Colonic mucosa (tissue), 4 donors: ENCODE measurements at places on chromosomes 5 and 9. TPM values are rescaled to one million over a fixed set of nuclear protein-coding genes. Genes with fewer than 3 reads are reported as not detected.
A peak's percentile ranks its signal among the peaks of the same experiment; 100 is the strongest.

RLN1 gene
- total RNA-seq, result 0.48 TPM

STXBP1 gene
- 15.8 TPM for total RNA-seq

NCBP1 gene
- total RNA-seq, result 48.2 TPM

TAF1L gene
- not detected for total RNA-seq

ARID3C gene
- total RNA-seq, result not detected

CTXN3 gene
- total RNA-seq, result not detected

C9orf72 gene
- 14.0 TPM for total RNA-seq

C5orf58 gene
- not detected for total RNA-seq

SLC6A18 gene
- 0.27 TPM for total RNA-seq

IL4 gene
- total RNA-seq, result not detected

ZFYVE16 gene
- 26.5 TPM for total RNA-seq

WHRN gene
- 3.6 TPM for total RNA-seq

AGXT2 gene
- total RNA-seq, result not detected

DNA sequence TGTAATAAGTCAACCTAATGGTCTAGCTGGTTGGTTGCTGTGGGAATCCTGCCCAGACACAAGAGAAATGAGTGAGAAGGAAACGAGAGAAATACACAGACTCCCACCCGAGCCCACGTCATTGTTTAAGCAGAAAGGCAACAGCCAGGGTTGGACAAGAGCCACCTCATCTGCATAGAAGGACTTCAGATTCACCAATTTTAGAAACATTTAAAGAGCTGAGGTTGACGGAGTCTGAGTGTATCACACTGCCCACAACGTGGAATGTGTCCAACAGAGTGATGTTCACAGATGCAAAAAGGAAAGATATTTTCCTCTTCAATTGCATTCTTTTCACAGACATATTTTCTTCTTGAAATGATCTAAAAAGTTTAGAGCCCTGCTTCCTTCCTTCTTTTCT lies 349.5 kb downstream of the AGTPBP1 start:
- DNase-seq, result no peak
- H3K27me3 ChIP-seq, result no peaks in the 10 kb centered on the region
- H3K27ac ChIP-seq, result no peak overlapping the region

DNA sequence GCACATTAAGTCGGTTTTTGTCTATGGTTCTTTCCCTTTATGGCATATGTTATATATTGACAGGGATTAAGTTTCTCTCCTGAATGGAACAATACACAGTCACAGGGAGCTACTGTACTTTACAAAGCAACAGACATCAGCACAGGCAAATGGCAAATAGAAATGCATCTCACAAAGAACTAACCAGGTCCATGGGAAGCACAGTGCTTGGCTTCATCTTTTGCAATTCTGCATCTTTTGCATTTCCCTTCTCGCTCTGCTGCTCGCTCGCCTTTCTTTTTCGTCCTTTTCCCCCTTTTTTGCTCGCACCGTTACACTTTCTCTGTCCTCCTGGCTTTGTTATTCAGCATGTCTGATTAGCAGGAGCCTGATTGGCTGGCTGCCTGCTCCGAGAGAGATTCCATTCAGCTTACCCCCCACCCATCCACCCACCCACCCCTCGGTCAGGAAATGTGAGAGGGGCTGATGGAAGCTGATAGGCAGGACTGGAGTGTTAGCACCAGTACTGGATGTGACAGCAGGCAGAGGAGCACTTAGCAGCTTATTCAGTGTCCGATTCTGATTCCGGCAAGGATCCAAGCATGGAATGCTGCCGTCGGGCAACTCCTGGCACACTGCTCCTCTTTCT lies at the start of gene ADAMTSL1:
Gene ADAMTSL1, plus strand, starts transcription at position 502 of the 628 bp plus-strand sequence. Its CDS starts 80 bp downstream, at position 582.
- H3K27me3 ChIP-seq, result no peaks in the 10 kb centered on the region
- no peaks in the 10 kb centered on the region for H3K4me1 ChIP-seq
- no peak within 1 kb of the TSS for H3K27ac ChIP-seq
- peak within 1 kb of the TSS; percentile 11 for H3K4me3 ChIP-seq
- DNase-seq, result peak; percentile 36

DNA sequence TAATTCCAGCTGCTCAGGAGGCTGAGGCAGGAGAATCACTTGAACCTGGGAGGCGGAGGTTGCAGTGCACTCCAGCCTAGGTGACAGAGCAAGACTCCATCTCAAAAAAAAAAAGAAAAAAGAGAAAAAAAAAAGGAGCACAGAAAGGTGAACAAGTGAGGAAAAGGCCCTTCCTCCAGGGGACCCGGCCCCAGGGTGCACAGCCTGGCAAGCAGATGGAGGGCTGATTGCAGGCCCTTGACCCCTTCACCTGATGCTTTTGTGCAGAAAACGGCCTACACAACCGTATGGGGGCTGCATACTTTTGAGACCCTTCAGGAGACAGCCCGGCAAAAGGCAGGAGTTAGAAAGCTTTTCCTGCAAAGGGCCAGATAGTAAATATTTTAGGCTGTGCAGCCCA lies 33.9 kb downstream of the HRH2 start:
- H3K4me1 ChIP-seq, result no peaks in the 10 kb centered on the region
- H3K27me3 ChIP-seq, result no peaks in the 10 kb centered on the region
- H3K4me3 ChIP-seq, result no peak overlapping the region
- H3K36me3 ChIP-seq, result no peaks in the 10 kb centered on the region

DNA sequence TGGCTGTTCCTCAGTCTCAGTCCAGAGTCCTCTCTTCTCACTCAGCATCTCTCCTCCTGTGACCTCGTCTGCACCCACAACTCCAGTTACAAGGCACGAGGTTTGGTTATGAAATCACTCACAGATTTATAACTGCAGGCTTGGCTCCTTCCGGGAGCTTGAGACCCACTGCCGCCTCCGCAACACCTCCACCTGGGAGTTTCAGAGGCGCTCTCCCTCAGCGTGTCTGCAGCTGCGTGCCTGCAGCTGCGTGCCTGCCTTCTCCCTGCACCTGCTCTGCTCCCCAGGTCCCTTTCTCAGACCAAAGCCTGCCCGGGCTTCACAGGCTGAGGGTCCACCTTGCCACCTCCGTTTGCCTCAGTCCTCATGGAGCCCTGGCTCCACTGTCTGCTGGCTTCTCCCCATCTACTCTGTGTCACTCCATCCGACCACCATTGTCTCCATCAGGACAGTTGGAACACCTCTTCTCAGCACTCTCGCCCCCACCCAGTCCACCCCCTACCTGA lies 51.5 kb downstream of the HRH2 start:
- no peaks in the 10 kb centered on the region for H3K27me3 ChIP-seq
- no peaks in the 10 kb centered on the region for H3K4me1 ChIP-seq
- no peak overlapping the region for H3K27ac ChIP-seq

DNA sequence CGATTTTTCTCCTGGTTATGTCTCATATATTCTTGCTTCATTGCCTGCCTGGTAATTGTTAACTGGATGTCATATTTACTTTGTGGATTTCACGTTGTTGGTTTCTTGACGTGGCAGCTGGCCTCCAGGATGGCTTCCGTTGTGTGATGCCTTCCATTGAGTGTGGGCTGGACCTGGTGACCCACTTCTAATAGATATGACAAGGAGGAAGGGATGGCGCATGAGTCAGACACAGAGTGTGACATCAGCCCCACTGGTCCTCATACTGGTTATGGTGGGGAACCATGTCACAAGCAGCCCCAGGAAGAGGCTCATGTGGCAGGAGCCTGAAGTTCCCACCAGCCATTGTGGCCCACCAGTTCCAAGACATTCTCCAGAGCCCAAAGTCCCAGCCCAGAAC lies 6.4 kb upstream of the PAEP start:
- no peak overlapping the region for H3K27ac ChIP-seq
- H3K27me3 ChIP-seq, result no peaks in the 10 kb centered on the region
- H3K4me1 ChIP-seq, result no peaks in the 10 kb centered on the region
- H3K36me3 ChIP-seq, result no peaks in the 10 kb centered on the region
- H3K4me3 ChIP-seq, result no peak overlapping the region

DNA sequence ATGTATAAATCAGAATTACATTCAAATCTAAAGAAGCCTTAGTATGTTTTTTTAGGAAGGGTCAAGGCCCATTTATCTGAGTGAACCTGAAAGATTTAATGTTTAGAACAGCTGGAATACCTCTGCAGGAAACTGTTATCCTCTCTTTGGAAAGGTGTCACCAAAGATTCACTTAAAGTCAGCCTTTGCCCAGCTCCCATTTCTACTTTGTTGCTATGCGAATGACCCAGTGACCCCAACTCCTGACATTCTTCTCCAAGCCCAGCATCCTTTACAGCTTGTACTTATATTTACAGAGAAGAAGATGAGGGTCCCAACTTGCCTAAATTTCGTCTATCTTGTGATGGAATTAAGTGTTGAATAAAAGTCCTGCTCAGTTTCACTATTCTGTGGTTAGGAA lies 1198.6 kb downstream of the CDH12 start:
- no peak for DNase-seq
- no peaks in the 10 kb centered on the region for H3K36me3 ChIP-seq
- no peaks in the 10 kb centered on the region for H3K27me3 ChIP-seq
- no peak overlapping the region for H3K27ac ChIP-seq
- no peak overlapping the region for H3K4me3 ChIP-seq
- H3K4me1 ChIP-seq, result no peaks in the 10 kb centered on the region

GRCh38 chr5:9356351-9356825 lies 189.5 kb downstream of the SEMA5A start:
- no peaks in the 10 kb centered on the region for H3K36me3 ChIP-seq
- H3K27ac ChIP-seq, result no peak overlapping the region
- no peak for DNase-seq
- no peaks in the 10 kb centered on the region for H3K27me3 ChIP-seq

DNA sequence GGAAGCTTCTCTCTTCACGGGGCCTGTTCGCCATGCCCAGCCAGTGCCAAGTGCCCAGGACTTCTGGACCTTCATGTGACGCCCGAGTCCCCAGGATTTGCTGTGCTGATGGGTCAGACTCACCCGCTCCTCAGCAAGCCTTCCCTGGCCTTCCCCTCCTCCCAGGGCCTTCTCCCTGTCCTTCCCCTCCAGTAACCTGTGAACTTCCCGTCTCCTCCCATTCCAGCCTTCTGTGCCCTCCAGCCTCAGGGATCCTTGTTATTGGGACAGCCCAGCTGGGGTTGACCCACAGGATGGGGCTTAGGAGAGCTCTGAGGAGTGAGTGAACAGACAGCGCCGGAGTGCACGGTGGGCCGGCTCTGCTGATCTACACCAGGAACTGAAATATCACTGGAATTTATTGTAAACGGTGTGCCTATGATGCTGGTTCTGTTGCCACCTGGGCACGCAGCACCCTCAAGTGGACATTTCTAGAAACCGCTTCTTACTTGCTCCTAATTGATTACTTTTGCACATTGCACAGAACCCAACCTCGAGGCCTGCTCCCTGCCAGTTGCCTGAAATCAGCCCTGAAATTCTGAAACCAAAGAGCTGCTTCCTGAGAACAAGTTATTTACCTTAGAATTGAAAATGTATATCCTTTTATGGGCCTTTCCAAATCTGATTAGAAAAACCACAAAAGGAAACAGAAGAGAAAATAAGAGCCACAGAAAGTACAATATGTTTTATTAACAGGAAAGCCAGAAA lies 1.5 kb downstream of the SPAAR start:
- peaks cover 44% of the 10 kb centered on the region for H3K4me1 ChIP-seq
- no peaks in the 10 kb centered on the region for H3K27me3 ChIP-seq
- H3K4me3 ChIP-seq, result no peak overlapping the region
- no peaks in the 10 kb centered on the region for H3K36me3 ChIP-seq

- no peaks in the 10 kb centered on the region for H3K27me3 ChIP-seq
- H3K4me3 ChIP-seq, result no peak overlapping the region
- H3K4me1 ChIP-seq, result peaks cover 6% of the 10 kb centered on the region
- no peak for DNase-seq
- H3K36me3 ChIP-seq, result no peaks in the 10 kb centered on the region
- H3K27ac ChIP-seq, result no peak overlapping the region
These were observed 8.7 kb downstream of the CCNJL start for GRCh38 chr5:160303690-160304089.

- no peaks in the 10 kb centered on the region for H3K27me3 ChIP-seq
- H3K4me3 ChIP-seq, result no peak overlapping the region
- H3K36me3 ChIP-seq, result no peaks in the 10 kb centered on the region
- no peak overlapping the region for H3K27ac ChIP-seq
These were observed 56.9 kb upstream of the SMIM23 start for GRCh38 chr5:171728686-171729085.

DNA sequence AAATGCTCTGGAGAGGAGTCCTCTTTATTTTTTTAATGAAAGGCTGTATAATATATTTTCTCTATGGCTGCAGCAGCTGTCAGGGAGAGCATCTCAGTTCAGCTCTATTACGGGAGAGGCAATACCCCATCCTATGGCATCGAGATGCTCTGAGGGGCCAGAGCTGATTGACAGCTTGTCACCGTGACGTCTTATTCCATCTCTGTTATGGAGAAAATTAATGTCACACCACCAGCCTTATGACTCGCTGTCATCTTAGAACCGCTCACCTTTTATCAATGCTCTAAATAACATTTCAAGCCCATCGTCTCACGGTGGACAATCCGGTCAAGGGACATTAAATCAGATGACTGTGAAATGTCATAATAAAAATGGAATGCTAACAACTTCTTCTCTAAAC lies 273.5 kb downstream of the SLF1 start:
- no peaks in the 10 kb centered on the region for H3K4me1 ChIP-seq
- no peaks in the 10 kb centered on the region for H3K36me3 ChIP-seq
- no peaks in the 10 kb centered on the region for H3K27me3 ChIP-seq
- H3K27ac ChIP-seq, result no peak overlapping the region
- no peak for DNase-seq
- no peak overlapping the region for H3K4me3 ChIP-seq

- H3K36me3 ChIP-seq, result no peaks in the 10 kb centered on the region
- no peaks in the 10 kb centered on the region for H3K27me3 ChIP-seq
- no peak overlapping the region for H3K4me3 ChIP-seq
These were observed 308.6 kb upstream of the RGMB start for GRCh38 chr5:98464737-98465330.

- H3K36me3 ChIP-seq, result no peaks in the 10 kb centered on the region
- no peak overlapping the region for H3K4me3 ChIP-seq
- no peaks in the 10 kb centered on the region for H3K4me1 ChIP-seq
- no peaks in the 10 kb centered on the region for H3K27me3 ChIP-seq
These were observed 129.2 kb downstream of the GOLPH3 start for GRCh38 chr5:32044939-32045338.

DNA sequence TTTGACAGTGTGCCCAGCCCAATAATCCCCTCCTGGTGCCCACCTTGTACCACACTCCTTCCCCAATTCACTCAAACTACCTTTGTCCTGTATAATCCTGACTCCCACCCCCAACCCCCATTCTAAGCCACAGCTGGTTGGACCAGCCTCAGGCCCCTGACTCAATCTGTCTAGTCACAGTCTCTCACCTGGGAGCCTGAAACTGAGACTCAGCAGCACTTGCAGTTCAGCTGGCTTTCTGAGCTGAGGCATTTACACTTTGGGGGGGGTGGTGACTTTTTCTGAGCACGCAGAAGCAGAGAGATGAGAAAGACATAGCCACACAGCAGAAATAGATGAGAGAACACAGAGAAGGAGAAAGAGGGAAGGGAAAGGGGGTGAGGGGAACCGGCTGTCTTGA lies 247.3 kb downstream of the MAN2A1 start:
- H3K27me3 ChIP-seq, result no peaks in the 10 kb centered on the region
- no peak overlapping the region for H3K27ac ChIP-seq
- no peaks in the 10 kb centered on the region for H3K36me3 ChIP-seq
- DNase-seq, result no peak
